ENCODE measurements at places on chromosomes 5 and 9.

DNA sequence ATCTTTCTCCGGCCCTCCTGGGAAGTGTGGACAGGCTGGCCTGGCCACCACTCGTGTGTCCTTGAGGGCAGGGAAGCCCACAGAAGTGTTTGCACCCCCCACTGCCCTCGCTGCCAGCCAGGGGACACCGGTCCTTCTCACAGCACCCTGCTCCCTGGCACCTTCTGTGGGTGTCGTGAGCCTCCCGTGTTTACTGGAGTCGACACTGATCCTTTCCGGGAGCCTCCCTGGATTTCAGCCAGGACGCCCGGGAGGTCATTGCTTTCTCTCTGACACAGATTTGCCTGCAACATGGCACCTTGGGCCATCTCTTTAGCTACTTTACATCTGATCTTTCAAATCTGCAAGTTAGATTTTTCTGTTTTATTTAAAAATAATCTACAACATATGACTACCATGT, 120.4 kb upstream of the CACNA1B start:
- DNase-seq = no peak

GRCh38 chr5:177473443-177474001, at the start of gene DBN1:
Gene DBN1 (minus strand): TSS chr5:177473634. CDS start chr5:177473521, 113 bp downstream.
- DNase-seq = no peak

DNA sequence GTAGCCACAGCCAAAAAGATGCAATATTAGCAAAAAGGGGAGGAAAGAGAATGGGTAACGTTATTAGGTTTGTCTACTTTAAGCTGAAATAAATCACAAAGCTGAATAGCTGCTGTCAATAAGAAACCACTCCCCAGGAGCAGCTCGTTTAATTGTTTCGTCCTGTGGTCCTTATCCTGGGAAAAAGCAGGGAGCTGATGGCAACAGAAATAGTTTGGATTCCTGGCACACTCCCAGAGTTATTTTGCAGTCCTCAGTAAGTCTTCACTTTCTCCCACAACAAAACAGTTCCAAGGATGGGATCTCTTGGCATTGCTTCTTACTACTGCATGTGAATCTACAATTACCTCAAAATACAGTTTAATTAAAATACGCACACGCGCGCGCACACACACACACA, 28.8 kb downstream of the FRMD3 start:
- DNase-seq = no peak

- DNase-seq = no peak
These were observed 837.7 kb upstream of the ZNF608 start for GRCh38 chr5:125584140-125584520.

DNA sequence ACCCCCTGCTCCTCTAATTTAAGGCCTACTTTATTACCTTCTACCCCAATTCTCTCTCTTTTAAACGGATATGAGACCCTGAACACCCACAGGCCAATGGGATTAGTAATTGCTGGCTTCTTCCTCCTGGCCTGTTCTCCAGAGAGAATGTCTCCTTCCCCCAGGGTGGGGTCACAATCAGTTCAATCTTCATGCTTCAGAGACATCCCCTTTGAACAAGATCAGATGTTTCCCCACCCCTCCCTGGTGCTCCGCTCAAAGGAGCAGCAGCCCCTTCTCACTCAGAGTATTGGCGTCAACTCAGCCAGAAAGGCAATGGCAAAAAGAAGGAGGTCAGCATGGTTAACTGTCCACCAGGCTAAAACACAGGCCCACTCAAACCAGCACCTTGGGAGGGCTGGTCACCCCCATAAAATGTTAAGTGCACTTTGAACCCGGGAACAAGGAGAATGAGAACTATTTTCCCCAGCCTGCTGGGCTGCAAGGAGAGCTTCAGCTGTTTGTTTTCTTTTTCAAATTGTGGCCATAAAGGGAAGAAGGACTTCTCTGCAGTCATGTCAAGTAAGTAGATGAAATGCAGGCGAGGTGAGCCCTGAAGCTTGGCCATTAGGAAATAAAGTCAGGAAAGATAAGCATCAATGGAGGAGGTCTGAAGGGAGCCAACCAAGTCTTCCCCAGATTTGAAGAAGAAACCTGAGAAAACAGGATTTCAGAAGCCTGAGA, 20.1 kb downstream of the LHFPL2 start:
- no peak for DNase-seq

- no peak for DNase-seq
These were observed 279.1 kb downstream of the TLE1 start for GRCh38 chr9:81410201-81410600.

DNA sequence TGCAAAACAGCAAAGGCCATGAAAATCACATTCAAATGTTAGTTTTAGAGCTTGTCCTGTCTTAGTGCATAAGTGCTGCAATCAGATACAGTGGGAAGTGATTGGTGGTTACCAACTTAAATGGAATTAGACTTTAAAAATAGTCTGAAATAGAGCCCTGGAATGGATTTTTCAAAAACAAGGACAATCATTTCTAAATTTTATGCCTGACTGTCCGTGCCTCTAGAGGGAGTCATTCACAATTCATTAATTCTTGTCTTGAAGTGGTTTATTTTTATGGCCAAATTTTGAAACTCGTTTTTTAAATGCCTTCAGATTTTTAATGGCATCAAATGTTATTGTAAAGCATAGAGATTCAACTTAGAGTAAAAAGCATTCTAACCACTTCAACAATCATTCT, 561.8 kb upstream of the DAB2 start:
- no peak for DNase-seq

GRCh38 chr5:143759396-143760130, 52.4 kb upstream of the HMHB1 start:
- DNase-seq = no peak

DNA sequence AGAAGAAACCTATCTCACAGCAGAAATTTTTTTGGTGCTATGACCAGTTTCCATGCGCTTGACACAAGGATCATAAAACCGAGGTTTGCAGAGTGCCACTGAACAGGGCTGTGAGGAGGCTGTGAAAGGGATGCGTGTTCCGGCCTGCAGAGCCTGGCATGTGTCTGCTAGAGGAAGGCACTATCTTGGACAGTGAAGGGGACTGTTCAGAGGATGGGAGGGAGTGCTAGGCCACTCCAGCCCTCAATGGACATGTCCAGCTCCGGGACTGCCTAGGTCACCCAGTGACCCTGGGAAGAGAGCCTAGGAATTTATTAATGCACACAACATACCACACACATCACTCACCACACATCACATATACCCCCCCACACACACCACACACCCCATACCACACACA, 275.9 kb downstream of the GADD45G start:
- DNase-seq = no peak

DNA sequence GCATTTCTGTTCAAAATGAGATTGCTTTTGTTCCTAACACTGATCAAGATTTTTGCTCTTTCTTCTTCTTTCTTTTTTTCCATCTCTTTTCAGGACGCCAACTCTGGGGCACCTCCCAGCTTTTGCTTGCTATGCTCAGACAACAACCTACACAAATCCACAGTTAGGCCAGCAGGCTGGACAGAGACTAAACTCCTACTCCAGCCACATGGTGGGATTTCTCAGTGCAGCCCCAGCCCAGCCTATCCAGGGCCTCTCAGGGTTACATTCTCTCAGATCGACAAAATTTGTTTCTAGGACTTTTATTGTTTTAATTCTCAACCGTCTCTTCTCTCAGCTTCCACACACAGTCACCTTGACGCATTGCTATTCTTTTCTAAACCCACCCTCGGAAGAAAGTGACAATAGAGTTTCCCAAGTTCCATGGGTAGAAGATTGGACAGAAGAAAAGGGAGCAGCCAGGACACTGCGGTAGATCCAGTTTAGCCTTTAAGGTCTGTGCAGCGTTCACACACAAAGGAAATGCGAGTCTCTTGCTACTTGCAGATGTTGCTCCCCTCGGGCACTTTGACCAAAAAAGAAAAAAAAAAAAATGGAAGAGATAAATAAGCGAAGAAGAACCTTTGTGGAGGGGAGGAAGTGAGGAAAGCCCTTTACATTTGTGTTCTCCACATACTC, 588.6 kb upstream of the GRAMD2B start:
- DNase-seq = no peak

DNA sequence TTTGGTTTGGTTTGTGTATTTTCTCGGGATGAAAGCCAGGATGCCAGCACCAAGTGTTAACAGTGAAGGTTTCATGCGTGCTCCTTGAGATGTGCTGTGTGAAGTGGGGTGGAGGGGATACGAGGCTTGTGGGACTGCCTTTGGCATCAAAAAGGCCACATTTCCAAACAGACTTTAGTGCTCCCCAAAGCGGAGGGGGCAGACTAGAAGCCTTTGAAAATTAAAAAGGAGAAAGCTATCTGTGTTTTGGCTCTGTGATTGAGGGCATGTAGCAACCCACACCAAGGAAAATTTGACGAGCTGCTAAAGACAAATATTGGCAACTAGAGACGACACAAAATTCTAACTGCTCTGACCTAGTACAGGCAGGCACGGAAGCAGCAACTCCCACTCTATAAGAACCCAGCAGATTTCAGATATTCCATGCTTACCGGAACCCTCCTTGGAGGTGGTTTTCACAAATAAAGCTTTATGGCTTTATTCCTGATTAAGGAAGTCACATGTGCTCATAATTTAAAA, 154.5 kb downstream of the ARSB start:
- DNase-seq = no peak

- no peak for DNase-seq
These were observed 39.5 kb upstream of the MAMDC2 start for GRCh38 chr9:70003901-70004714.

DNA sequence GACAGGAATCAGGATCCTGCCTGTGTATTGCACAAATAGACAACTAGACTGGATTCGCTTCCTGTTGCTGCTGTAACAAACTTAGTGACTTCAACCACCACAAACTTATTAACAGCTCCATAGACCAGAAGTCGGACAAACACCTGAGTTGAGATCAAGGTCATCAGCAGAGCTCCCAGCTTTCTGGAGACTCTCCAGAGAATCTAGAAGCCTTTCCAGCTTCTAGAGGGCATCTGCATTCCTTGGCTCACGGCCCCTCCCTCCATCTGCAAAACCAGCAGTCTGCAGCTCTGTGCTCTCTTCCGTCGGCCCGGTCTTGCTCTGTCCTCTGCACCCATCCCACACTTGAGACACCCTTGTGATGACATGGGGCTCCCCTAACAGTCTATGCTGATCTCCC, 99.1 kb downstream of the KCNT1 start:
- no peak for DNase-seq

DNA sequence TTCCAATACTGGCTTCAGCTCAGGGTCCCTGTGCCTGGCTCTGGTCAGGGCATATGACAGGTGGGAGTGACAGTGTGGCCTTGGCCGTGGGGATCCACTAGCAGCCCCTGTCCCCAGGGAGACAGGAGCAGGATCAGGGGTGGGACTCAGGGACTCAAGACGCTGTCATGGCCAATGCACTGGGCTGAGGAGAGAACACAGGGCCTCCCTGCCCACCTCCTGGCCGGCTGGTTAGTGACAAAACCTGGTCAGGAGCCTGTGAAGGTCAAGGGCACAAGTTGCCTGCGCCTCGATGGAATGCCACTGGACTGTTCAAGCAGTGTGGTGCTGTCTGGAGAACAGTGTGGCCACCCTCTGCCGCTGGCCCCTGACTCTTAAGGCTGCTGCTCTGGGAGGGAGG, 86.8 kb downstream of the OLFM1 start:
- no peak for DNase-seq

- DNase-seq = no peak
These were observed 171.7 kb downstream of the COL23A1 start for GRCh38 chr5:178418471-178419010.

DNA sequence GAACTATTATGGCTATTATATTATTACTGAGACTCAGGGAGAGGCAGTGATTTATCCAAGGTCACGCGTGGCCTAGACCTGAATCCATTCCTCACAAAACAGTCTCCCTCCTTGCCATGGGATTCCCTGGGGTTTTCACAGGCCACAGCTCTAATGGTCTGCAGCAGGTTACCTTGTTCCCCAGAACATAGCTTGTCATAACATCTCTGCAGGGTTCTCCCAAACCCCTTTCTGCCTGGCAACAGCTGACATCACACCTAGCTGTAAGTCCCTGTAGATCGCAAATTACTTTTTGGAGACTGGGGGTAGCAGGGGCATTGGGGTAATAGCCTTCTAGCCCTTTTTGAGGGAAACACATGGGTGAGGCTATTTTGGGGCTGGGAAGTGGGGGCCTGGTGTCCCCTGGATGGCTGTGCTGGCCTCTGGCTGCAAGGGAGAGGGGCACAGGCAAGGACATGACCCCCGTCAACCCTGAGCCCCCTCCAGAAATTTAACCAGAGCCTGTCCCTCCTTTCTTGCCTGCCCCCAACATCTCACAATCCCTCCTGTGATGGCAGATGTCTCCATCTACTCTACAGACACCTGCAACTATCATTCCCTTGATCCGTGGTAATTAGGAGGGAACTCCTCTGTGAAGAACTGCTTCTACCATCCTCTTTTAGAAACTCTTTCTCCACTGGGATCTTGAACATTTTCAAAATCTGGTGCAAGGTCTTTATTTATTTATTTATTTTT, 1.3 kb downstream of the CD74 start:
- DNase-seq = no peak

GRCh38 chr5:112203229-112203628, 215.8 kb downstream of the EPB41L4A start:
- no peak for DNase-seq

DNA sequence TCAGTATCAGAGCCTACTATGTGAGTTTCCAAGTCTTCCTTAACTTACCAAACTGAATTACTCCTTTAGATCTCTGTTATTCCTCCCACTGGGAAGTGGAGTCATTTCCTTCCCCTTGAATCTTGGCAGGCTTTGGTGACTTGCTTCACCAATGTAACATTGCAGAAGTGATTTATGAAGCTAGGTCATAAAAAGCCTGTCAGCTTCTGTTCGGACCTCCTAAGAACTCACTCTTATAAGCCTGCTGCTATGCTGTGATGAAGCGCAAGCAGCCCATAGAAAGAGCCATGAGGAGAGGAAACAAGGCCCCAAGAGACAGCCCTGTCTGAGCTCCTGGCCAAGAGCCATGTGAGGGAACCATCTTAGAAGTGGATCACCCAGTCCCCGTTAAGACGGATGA, 14.2 kb upstream of the FOXB2 start:
- no peak for DNase-seq

DNA sequence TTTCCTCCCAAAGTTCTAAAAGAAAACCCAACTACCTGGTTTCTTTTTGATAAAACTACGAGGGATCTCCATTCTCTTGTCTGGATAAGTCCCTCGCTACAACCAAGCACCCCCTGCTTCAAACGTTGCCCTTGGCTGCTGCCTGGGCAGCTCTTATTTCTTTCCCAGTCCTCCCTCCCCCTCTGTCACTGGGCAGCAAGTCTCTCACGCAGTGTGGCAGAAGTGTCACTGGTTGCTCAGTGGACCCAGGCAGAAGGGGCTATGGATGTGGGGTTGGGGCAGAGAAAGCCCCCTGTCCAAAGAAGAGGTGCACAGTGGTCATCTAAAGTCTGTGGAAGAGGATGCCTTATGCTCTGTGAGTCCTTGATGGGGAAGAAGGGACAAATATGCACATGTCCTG, 7.2 kb upstream of the SMIM32 start:
- no peak for DNase-seq

GRCh38 chr9:26260238-26260637, 582.0 kb upstream of the TUSC1 start:
- no peak for DNase-seq

DNA sequence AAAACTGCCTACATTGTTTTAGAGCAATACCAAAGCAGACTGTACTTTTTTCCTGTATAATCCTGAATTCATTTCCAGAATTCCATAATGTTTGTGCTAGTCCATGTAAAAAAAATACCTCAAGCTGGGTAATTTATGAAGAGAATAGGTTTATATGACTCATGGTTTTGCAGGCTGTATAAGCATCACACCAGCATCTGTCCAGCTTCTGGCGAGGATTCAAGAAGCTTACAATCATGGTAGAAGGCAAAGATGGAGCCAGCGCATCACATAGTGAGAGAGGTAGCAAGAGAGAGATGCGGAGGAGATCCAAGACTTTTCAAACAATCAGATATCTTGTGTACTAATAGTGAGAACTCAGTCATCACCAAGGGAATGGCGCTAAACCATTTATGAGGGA, 280.3 kb upstream of the CDH9 start:
- DNase-seq = no peak

Data from NCI-H1930 (cell line).